Stromal cell of bone marrow (primary cell): ENCODE measurements at places on chromosomes 5 and 9.

- peak; percentile 61 for DNase-seq
These were observed 80.1 kb upstream of the LPAR1 start for GRCh38 chr9:111118256-111118948.

DNA sequence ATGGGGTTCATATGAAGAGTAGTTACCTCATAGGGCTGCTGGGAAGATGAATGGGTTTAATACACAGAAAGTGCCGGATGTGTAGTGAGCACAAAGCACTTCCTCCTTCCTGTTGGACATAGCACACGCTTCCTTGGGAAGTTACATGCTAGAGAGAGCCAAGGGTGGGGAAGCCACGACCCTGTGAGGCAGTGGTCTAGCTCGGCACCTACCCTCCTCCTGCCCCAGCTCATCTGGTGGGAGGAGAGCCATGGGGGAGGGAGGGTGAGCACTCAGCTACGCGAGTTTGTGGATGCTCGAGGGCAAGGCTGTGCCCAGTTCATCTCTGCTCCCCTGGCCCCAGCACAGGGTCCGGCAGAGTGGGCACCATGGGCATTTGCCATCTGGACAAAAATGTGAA is 43.6 kb upstream of the NEK6 start:
- no peak for DNase-seq

DNA sequence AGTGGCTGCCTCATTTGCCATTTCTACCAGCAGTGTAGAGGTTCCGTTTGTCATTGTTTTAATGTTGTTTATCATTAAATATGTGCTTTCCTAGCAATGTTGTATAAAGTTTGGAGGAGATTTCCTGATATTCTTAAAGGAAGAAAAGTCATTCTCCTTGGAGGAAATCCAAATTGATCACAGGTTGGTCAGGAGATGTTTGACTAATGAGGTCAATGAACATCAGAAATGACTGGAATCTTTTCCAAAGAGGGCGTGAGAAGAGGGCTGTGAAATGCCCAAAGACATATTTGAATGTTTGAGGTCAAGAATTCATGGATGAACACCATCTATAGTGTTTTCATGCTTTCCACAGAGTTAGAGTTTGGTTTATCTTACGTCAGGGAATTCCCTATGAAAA is 471.3 kb downstream of the MAT2B start:
- DNase-seq = no peak

DNA sequence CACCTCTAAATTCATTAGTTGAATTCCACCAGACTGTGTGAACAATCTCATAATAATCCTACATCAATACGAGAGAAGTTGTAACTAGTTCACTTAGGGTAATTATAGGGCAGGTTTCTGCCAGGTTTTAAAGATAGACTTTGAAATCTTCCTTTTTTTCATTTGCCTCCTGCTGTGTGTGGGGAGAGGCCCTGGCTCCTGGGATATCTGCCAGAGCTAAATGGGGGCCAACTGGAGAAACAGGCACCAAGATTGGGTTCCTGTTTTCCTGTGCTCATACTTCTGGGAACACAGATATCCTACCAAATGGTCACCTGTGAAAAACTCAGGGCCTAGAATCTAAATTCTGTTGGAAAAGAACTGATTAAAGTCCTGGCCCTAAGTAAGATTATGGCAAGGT is 42.3 kb downstream of the SH3RF2 start:
- DNase-seq = no peak
